ENCODE measurements at places on chromosomes 3 and 15. TPM values are rescaled to one million over a fixed set of nuclear protein-coding genes. Genes with fewer than 3 reads are reported as not detected.

SNUPN gene
- 24.9 TPM for polyA plus RNA-seq

FAM43A gene
- polyA plus RNA-seq, result 1.7 TPM

GRCh38 chr3:74559261-74559660 is 55.2 kb downstream of the CNTN3 start:
- DNase-seq, result no peak

- DNase-seq, result no peak
Observed at GRCh38 chr15:69478259-69478781, 25.7 kb downstream of the RPLP1 start.

NAALADL2 gene
- 0.87 TPM for polyA plus RNA-seq

GRCh38 chr3:38169027-38169317 is 3.6 kb downstream of the OXSR1 start:
- DNase-seq, result no peak

DNA sequence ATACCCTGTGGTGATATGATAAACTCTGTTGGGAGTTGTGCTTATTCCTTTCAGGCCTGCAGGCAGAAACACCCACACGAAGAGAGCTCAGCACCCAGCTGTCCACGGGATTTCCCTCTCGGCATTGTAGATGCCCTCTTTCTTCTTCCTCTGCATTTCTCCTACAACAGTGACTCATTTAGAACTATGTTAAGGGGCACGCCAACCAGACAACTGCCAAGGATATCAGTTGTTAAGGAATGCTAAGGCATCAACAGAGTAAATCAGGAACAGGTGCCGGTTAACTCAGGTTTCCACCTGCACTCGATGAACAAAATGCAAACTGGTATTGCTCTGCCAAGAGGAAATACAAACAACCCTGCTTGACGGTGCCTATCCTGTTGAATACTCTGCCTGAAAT is 270.0 kb upstream of the PEX5L start:
- DNase-seq, result peak; percentile 4

GRCh38 chr3:51932471-51933370 is 9.0 kb downstream of the RRP9 start:
- no peak for DNase-seq

PLCB2 gene
- polyA plus RNA-seq, result 1.1 TPM

GRCh38 chr15:68774521-68775235 is 46.0 kb downstream of the ANP32A start:
- no peak for DNase-seq

CCR5 gene
- 0.54 TPM for polyA plus RNA-seq

AADACL2 gene
- not detected for polyA plus RNA-seq

Data from keratinocyte (primary cell).